Hematopoietic multipotent progenitor cell treated with erythropoietin and hydrocortisone succinate and interleukin-3 and kit ligand, for 17 days (in vitro differentiated cells): ENCODE measurements at places on chromosomes 4 and X.

- DNase-seq = no peak
These were observed 943.2 kb upstream of the AGA start for GRCh38 chr4:178385481-178385880.

- no peak for DNase-seq
These were observed 1.1 kb upstream of the CYTL1 start for GRCh38 chr4:5020341-5020740.

DNA sequence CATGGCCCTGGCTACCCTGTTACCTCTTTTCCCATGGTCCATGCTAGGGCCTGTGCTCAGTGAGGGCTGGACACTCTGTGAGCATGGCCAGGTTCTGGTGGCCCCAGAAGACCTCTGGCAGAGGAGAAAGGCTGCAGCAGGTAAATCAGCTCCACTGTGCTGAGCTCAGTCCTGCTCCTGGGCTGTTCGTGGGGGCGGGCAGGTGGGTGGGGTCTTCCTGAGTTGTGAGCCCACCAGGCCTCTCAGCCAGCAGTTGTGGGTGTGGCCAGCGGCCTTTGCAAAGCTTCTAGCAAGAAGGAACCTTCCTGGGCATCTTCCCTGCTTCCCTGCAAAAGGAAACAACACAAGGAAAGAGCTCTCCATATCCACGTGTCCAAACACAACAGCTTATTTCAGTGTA is 85.3 kb upstream of the STX18 start:
- no peak for DNase-seq

- DNase-seq = no peak
These were observed 28.4 kb upstream of the FBXW7 start for GRCh38 chr4:152564336-152564735.

DNA sequence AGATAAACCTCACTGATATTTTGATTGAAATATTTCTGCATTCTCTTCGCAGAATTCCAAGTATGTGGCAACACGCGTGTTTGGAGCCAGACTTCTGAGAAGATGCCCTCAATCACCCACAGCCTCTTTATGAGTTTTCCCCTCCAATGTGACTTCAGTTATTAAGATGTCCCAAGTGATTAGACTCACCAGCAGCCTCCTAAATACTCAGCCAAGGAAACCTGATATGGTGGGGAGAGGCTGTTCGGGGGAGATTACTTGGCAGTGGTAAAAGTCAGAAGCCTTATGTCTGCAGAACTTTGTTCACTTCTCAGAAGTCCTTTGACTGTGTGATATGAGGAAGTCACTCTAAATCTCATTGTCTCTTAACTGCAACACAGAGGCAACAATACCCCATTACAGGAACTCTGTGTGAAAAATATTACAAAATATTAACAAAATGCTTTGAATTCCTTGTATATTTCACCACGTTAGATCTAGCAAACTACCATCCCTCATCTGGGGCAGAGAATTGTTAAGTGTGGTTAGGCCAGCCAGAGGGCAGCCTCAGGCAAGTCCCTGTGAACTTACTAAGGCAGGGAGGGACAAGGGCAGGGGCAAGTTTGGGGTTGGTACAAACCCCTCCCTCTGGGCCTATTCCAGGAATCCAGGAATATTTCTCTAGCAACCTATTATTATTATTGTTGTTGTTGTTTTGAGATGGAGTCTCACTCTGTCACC is 151.4 kb upstream of the USP9X start:
- DNase-seq = peak; percentile 34

- DNase-seq = no peak
These were observed 104.6 kb upstream of the LRPAP1 start for GRCh38 chr4:3636646-3637320.

GRCh38 chr4:120549011-120549570 is 373.4 kb downstream of the PRDM5 start:
- no peak for DNase-seq

GRCh38 chrX:119132316-119132715 is 4.7 kb upstream of the KIAA1210 start:
- no peak for DNase-seq

- DNase-seq = no peak
These were observed 43.9 kb upstream of the FAM9A start for GRCh38 chrX:8845060-8845459.

DNA sequence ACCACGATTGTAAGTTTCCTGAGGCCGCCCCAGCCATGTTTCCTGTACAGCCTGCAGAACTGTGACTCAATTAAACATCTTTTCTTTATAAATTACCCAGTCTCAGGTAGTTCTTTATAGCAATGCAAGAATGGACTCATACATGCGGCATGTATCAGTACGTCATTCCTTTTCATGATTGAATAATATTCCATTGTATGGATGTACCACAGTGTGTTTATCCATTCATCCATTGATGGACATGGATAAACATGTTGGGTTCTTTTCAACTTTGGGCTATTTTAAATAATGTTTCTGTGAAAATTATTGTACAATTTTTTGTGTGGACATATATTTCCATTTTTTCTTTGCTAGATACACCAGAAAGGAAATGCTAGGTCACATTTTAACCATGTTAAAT is 99.2 kb upstream of the IGSF1 start:
- no peak for DNase-seq

GRCh38 chr4:153025406-153025805 is 89.3 kb downstream of the FHDC1 start:
- DNase-seq = peak; percentile 82

GRCh38 chr4:74555843-74556242 is 110.9 kb downstream of the AREG start:
- DNase-seq = no peak

- no peak for DNase-seq
These were observed 15.8 kb upstream of the CLTRN start for GRCh38 chrX:15680401-15680800.

DNA sequence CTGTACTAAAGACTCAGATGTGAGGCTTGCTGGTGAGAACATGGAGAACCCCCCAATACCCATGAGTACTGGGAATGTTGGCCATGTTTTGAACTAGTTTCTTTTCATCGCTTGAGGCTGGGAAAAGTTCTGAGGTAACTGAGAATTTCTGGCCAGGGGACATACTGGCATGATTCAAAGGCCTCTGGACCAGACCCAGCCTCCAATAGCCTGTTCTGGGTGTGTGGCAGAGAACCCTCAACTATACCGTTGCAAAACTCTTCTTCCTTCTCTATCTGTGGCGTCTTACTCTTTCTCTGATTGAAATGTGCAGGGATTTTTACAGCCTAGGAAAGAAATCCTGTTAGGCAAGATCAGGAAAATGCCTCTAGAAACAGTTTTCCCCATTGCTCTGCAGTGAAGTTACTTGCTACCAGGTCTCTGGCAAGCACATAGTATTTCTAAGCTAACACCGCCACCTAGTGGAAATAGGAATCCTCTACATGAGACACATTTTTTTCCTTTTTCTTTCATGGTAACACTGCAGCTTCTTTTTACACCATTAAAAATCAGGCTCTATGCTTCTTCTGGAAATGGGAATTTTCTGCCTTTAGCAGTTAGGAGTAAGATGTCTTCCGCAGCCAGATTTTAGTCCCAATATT is 170.7 kb upstream of the ZCCHC13 start:
- peak; percentile 69 for DNase-seq

DNA sequence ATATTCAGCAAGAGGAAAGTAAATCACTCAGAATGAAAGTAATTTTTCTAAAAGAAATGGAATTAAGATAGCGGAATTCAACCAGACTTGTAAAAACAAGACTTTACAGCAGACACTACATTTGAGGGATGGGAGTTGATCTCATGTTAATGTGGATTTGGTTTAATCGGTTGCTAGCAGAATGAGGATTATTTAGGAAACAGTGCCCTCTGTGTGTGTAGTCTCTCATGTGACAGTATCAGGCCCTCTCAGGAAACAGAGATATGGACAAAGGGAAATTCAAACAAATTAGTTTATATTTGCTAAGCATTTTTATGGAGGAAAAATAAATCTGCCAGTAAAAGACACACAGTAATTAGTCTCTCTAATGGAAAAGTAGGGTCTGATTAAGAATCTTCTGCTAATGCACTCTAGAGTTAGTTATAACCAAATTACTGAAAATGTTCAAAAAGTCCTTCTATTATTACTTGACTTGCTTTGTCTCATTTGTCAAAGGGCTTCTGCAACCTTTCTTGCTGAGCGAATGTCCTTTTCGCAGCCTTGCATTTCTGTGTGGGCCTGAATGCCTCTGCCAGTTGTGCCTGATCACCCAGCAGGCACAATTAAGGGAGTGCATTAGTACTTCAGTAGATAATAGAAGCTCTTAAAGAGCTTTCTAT is 1282.3 kb upstream of the TENM3 start:
- DNase-seq = no peak

- no peak for DNase-seq
These were observed 224.7 kb downstream of the MID1 start for GRCh38 chrX:10395643-10396042.

- DNase-seq = no peak
These were observed 99.8 kb upstream of the TSPAN5 start for GRCh38 chr4:98758182-98758581.

DNA sequence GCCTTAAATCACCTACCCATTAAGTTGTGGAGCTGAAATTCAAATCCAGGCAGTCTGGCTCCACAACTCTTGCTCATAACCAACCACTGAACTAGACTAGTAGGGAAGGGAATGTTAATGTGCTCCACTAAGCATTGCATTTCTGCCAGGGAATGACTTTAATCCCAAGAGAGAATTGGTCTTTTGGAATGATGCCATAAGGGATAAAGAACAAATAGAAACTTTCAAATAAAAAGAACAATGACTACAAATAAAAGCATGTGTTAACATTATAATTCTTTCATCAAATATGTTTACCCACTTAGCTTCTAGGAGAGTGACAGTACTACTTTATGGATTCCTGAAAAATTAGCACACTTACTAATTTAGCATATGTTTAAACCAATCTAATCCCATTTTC is 905.9 kb downstream of the CENPC start:
- no peak for DNase-seq

- DNase-seq = no peak
These were observed 1293.4 kb downstream of the ARAP2 start for GRCh38 chr4:34950926-34951325.

DNA sequence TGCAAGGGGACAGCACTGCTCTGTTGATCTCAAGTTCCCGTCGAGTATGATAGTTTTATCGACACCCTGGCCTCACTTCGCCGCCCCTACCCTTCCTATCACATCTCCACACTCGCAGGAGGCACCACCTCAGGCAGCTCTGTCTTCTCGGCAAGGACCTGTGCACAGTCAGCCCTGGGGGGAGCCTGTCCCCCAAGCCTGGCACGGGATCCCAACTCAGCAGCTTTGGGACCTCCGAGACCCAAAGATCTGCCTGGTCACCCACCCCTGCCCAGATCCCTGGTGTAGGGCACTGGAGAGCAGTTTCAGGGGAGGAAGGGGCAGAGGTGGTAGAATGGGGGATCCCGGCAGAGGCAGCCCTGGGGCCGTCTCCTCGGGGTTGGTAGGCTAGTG is 18.0 kb upstream of the UBA1 start:
- DNase-seq = no peak

DNA sequence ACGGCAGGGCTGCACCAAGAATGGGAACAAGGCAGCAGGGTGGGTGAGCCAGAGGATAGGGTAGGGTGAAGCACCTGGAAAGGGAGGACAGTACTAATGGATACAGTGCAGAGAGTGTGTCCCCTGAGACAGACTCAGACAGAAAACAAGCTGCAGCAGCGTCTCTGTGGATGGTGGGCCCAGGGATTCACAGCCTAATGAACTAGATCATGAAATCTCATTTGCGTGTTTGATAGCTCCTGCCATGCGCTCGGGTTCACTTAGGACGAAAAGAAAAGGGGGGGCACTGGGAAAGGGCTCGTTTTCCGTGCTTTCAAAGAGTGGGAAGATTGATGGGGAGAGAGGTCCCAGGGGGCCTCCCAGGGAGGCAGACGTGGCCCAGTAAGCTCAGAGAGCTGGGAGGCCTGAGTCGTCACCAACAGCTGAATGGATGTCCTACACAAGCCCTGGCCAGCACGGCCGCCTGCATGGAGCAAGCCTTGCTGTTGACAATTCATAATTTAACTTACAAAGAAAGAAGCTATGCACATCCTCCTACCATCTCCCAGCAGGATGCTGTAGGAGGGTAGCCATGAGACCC is 446.9 kb downstream of the BCOR start:
- no peak for DNase-seq

GRCh38 chr4:16663732-16664131 is 234.7 kb downstream of the LDB2 start:
- no peak for DNase-seq

DNA sequence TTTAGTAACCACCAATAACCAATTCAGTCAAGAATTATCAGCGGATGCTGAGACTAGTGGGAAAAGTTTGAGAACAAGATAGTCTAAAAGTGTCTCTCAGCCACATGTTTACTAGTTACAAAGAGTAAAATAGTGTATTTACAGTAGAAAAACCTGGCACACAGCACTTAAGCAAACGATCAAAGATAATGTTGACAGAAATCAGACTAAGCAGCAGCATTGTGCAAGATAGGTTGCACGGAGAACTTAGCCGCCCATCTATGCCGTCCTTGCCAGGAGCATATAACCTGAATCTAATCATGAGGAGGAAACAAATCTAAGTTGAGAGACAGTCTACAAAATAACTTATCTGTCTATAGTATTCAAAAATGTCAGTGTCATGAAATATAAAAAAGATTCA is 35.3 kb downstream of the KLHL5 start:
- no peak for DNase-seq

DNA sequence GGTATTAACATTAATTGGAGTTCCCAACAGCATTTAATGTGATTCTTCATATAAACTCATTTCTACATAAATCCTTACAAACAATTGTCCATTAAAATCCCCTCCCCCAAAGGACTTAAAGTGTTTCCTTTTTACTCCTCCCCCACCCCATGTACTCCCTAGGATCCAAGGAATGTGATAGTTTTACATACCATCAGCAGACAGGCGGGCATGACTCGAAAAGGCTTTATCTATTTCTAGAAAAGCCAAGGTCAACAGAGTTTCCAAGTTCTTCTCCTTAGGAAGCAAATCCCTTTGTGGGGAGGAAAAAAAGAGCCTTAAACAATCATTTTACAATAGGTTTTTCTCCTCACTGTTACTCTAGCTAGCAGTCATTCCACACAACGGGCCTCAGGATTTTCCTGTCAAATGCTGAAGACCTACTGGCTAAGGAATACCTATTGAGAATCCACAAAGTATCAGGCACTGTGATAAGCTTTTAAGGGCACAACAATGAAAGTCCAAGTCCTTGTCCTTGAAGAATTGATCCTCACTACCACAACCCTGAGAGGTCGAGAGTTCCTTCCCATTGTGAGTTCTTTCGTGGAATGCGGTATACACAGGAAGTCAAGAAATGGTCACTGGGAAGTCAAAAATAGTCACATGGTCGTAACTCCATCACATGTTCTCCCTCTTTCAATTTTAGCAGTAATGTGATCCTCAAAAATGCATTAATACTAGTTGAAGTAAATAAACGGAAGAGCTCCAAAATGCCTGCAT is 7.2 kb downstream of the PPM1K start:
- no peak for DNase-seq

DNA sequence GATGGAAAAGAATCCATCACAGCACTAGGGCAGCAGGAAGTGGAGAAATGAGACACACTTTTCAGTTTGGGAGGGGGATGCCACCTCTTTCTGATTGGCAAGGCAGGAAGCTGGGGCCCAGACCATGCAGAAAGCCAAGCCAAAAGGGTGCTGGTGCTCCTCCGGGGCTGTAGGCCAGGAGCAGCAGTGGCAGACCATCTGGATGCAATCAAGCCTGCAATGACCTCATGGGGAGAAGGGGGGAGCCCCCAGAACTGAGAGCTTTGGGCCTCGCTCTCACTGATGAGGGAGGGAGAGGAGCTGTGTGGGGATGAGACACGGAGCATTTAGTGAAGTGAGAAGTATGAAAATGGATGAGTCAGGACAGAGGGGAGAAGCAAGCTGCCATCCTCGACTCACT is 141.3 kb upstream of the NALF2 start:
- DNase-seq = no peak
